ENCODE measurements at places on chromosomes 7 and 10.

DNA sequence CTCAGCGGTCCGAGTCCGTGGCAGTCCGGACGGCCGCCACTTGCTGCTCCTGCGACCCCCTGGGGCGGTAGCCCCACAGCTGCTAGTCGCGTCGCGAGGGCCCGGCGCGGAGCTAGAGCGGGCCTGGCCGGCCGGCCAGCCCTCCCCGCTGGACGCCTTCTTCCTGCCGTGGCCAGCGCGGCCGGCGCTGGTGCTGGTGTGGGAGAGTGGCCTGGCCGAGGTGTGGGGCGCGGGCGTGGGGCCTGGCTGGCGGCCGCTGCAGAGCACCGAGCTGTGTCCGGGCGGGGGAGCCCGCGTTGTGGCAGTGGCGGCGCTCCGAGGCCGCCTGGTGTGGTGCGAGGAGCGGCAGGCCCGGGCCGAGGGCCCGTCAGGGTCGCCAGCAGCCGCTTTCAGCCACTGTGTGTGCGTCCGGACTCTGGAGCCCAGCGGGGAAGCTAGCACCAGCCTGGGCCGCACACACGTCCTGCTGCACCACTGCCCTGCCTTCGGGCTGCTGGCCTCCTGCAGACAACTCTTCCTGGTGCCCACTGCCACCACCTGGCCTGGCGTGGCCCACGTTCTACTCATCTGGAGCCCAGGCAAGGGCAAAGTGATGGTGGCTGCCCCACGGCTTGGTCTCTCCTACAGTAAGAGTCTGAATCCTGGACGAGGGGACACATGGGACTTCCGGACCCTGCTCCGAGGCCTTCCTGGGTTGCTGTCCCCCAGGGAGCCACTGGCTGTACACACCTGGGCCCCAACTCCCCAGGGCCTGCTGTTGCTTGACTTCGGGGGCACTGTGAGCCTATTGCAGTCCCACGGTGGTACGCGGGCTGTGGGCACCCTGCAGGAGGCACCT lies 631 bp downstream of the HPS6 start:
- no peak for DNase-seq

GRCh38 chr7:149878523-149878921 lies 4.8 kb downstream of the ATP6V0E2 start:
- DNase-seq, result no peak

GRCh38 chr7:5035276-5035675 lies 10.4 kb upstream of the RBAK start:
- no peak for DNase-seq

- no peak for DNase-seq
Observed at GRCh38 chr10:126108693-126109092, 212.3 kb downstream of the FANK1 start.

GRCh38 chr10:109732254-109732965 lies 190.9 kb downstream of the XPNPEP1 start:
- DNase-seq, result no peak

DNA sequence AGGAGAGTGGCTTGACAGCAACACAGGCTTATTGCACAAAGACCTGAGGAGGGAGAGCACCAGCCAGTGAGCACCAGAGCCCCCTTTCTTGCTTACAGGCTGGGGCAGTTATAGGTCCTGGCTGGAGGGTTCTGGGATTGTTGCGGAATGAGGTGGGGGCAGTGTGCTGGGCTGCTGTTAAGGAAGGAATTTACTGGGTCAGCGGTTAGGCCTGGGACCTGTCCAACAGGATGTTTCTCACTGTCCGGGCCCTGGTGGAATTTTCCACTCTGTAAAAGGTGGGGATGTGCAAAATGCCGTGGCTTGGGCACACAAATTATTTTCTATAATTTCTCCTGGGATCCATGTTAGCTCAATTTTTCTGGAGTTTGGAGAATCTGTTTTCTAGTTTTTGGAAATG lies 757.3 kb downstream of the TYW1 start:
- no peak for DNase-seq

- peak; percentile 54 for DNase-seq
Observed at GRCh38 chr10:122113161-122113944, 124.4 kb downstream of the TACC2 start.

GRCh38 chr7:145212050-145212449 lies 376.2 kb upstream of the TPK1 start:
- no peak for DNase-seq

DNA sequence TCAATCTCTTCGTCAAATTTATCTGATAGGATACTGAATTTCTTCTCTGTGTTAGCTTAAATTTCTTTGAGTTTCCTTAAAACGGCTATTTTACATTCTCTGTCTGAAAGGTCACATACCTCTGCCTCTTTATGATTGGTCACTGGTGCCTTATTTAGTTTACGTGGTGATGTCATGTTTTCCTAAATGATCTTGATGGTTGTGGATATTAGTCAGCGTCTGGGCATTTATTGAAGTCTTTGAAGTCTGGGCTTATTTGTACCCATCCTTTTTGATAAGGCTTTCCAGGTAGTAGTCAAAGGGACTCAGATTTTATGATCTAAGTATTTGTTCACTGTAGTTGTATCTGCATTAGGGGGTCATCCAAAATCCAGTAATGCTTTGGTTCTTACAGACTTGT lies 1407.5 kb upstream of the LRRTM3 start:
- DNase-seq, result no peak

DNA sequence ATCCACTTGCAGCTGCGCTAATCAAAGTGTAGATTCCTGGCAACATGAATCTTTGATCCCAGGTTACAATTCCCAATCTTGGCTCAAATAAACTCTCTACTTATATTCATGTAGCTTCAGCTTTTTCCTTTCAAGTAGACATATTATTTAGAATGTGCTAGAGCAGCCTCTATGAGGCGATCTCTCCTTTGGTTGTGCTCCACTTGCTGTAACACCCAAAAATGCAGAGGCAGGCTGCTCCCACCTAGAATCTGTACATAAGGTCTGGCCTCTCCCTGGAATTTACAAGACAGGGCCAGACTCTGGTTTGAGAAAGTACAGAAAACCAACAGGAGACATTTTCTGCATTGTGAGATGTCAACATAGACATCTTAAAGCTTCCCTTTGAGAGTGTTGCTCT lies 23.1 kb downstream of the ZNF107 start:
- DNase-seq, result no peak

- no peak for DNase-seq
Observed at GRCh38 chr10:1677307-1677939, 59.9 kb downstream of the ADARB2 start.

GRCh38 chr7:73992101-73992562 lies 35.8 kb upstream of the ELN start:
- DNase-seq, result no peak

DNA sequence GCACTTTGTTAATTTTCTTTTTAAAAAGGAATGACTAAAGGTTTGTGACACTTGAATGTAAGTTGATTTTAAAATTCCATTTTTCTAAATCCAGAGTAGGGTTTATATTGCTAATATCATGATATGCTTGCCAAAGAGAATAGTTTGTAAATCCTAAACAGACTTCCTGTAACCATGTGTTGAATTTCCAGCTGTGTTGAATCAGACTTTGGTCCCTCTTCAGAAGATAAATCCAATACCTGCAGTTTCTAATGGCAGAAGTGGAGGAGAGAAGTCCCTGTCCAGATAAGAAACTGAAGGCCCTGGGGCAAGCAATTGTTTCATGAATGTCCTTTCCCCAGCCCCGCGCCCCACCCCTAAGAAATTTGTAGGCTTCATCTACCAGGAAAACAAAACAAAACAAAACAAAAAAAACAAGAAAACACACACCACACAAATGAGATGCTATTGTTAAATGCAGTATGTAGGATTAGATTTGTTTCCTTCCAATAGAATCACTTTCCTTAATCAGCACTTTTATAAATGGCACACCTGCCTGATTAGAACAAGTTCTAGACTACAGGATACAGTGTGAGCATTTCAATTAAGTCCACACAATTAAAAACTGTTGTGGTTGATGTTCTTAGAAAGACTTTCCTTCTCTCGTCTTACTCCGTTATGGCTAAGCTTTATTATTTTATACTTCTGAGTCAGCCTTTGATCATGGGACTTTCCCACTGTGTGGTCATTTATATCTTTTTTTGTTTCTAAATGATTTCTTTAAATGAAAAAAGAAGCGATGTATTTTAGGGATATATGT lies 122.8 kb downstream of the KAT6B start:
- DNase-seq, result no peak

GRCh38 chr7:158394936-158395335 lies 192.7 kb downstream of the PTPRN2 start:
- peak; percentile 25 for DNase-seq

GRCh38 chr10:85614566-85614965 lies 752.0 kb downstream of the GRID1 start:
- DNase-seq, result no peak

DNA sequence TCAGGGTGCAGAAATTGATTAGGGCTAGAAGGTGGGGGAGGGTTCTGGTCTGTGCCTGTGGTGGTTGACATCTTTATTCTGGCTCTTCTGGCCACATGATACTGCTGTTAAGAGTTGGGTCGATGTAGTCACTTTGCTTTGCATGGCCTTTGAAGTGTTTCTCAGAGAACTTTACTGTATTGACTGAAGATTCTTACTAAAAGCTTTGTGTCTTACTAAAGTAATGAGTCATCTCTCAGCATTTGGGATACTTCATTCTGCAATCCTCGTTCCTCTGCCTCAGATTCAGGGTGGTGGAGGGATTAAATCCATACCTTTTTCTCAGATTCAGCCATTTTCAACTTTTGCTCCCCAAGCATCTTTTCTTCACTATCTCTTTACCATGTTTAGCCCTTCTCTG lies 38.6 kb downstream of the STEAP4 start:
- no peak for DNase-seq

Measured in NCI-H510A treated with DMSO at 0.1 percent for 48 hours (cell line).